ENCODE measurements at places on chromosomes 2 and 18. TPM values are rescaled to one million over a fixed set of nuclear protein-coding genes. Genes with fewer than 3 reads are reported as not detected.

Gene IL1F10
- total RNA-seq, result not detected

Gene DPYSL5
- 0.26 TPM for total RNA-seq

Gene TFPI
- total RNA-seq, result 45.6 TPM

Gene HS6ST1
- total RNA-seq, result 90.1 TPM

Gene CFLAR
- total RNA-seq, result 152 TPM

Gene CNRIP1
- total RNA-seq, result 21.6 TPM

Gene SERPINB4
- not detected for total RNA-seq

Gene CD8A
- total RNA-seq, result 11.3 TPM

Gene PSMA8
- total RNA-seq, result not detected

- DNase-seq, result no peak
Measured at GRCh38 chr18:4789506-4789905, 334.4 kb upstream of the DLGAP1 start.

DNA sequence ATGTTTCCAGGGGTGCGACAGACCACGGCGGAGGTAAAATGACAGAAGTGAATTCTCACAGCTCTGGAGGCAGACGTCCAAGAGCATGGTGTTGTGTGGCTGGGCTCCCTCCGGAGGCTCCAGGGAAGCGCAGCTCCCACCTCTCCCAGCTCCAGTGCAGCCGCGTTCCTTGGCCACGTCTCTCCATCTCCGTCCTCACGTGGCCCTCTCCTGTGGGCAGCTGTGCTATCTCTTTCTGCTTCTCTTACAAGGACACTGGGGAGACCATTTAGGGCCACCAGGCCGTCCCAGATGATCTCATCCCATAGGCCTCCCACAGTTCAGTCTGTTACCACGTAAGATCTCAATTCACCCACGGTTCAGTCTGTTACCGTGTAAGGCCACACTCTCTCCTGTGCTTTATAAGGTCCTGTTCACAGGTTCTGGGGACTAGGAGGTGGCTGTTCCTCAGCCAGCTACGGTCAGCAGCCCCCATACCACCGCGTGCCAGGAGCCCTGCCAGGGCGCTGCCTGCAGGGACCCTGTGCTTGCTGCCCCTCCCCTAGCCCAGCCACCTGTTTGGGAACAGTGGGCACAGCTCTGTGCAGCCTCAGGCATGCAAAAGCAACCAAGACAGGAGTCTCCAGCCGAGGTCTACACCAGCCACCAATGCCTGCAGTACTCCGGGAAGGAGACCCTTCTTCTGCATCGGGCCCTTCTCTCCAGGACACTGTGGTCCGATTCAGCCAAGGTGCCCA is 2.9 kb upstream of the MAB21L4 start:
- DNase-seq, result no peak

DNA sequence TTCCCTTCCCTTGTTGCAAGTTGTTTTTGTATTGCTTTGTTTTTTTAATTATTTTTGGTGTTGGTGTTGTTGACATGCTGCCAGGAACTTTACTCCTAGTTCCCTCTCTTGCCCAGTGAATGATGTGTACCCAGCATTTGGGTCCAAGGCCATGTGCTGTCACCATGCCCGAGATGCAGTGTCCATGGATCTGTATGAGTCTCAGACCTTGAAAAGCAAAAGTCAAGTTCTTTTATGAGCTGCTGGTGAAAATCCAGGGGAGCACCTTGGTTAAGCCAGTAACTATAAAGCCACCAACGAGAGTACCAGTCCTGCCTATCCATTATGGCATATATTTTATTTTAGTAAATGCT is 236.4 kb downstream of the BCL11A start:
- DNase-seq, result no peak

DNA sequence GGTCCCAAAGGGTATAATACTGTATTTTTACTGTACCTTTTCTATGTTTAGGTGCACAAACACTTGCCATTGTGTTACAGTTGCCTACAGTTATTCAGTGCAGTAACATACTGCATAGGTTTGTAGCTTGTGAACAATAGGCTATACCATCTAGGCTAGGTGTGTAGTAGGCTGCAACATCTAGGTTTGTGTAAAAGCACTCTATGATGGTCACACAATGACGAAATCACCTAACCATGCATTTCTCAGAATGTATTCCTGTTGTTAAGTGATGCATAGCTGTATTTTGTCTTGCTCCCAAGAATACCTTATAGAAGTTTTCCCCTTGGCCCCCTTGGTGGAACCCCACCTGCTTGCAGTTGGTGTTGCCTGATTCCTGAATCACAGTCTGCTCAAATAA is 29.3 kb upstream of the AGFG1 start:
- DNase-seq, result no peak

- no peak for DNase-seq
Measured at GRCh38 chr2:240921995-240922244, 15.8 kb downstream of the CROCC2 start.

DNA sequence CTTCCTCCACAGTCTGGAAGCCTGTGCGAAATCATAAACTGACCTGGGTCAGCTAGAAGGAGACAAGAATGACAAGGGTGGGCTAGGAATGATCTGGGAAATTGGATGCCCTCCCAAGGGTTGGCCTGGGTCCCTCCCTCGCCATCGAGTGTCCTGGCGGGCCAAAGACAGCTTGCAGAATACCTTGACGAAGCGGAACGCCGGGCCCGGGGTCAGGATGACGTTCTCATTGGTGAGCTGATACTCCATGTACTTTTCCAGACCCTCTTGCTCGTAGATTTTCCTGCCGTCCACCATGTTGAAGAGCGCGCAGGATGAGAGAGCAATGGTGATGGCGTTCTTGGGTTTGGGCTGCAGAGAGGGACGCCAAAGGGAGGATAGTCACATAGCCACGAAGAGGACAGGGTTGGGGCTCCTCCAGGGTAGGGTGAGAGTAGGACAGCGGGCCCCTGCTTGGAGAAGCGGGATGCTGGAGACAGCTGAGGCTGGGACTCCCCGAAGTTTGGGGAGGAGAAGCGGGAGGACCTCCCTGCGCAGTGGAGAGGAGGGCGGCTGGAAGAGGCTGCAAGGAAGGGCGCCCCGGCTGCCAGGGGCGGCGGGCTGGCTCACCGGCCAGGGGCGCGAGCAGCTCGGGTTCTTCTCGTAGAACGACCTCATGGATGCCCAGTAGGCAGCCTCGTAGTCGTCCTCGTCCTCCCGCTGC is 5.3 kb downstream of the NT5C1B start:
- no peak for DNase-seq

- DNase-seq, result no peak
Measured at GRCh38 chr2:205475416-205475768, 206.9 kb upstream of the NRP2 start.

GRCh38 chr2:182404092-182404491 is 22.7 kb downstream of the PDE1A start:
- no peak for DNase-seq

GRCh38 chr2:134499307-134499926 is 219.4 kb downstream of the TMEM163 start:
- no peak for DNase-seq

GRCh38 chr18:23108496-23108895 is 26.8 kb upstream of the CABLES1 start:
- no peak for DNase-seq

DNA sequence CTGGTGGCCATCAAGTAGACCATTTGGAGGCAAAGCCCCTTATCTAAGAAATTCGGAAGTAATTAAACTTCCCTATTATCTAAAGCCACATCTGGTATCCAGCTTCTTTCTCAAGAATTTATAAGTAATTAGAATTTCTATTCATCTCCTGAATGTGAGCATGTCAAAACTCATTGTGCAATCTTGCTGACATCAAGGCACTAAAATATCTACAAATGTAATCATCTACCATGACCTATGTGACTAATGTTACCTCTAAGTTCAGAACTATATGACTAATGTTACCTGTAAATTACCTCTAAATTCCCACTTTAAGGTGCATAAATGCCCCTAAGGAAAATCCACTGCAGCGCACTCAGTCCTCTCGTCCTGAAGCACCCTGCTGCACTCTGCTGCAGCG is 773.0 kb downstream of the CPS1 start:
- no peak for DNase-seq

GRCh38 chr2:56169521-56169920 is 14.3 kb upstream of the CCDC85A start:
- no peak for DNase-seq

- DNase-seq, result no peak
Measured at GRCh38 chr2:99399795-99400194, 62.6 kb downstream of the EIF5B start.

- DNase-seq, result peak; percentile 73
Measured at GRCh38 chr2:106816974-106817373, 69.0 kb downstream of the ST6GAL2 start.

- DNase-seq, result no peak
Measured at GRCh38 chr2:36481709-36482108, 116.3 kb downstream of the FEZ2 start.

- DNase-seq, result no peak
Measured at GRCh38 chr2:55763721-55764120, 70.1 kb upstream of the PNPT1 start.

GRCh38 chr2:176192351-176192750 is 3.9 kb downstream of the HOXD1 start:
- DNase-seq, result no peak

DNA sequence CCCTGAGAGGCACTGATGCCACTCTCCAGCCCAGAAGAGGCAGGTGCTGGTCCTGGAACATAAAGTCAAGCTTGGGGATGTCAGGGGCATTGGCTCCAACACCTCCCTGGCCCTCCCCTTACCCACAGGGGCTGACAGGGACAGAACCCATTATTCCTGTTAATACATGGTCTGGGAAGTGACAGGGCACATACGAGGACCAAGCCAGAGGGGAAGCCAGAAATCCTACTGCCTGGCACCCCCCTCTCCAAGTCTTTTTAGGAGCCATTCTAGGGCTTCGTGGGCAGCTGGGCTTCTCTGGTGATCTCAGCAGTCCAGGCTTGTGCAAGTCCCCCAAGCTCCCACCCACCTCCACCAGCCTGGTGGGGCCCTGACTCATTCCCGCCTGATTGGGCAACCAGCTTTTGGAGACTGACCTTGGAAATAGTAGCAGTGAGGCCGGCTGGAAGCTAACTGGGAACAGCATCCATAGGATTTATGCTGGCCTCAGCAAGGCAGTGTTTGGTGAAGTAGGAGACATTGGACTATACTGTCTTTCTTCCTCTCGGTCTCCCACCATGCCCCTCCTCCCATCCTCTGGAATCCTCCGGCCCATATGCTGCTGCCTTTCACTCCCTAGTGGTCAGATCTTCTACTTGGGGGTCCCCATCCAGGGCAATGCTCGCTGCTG is 86.4 kb upstream of the HK2 start:
- DNase-seq, result no peak

DNA sequence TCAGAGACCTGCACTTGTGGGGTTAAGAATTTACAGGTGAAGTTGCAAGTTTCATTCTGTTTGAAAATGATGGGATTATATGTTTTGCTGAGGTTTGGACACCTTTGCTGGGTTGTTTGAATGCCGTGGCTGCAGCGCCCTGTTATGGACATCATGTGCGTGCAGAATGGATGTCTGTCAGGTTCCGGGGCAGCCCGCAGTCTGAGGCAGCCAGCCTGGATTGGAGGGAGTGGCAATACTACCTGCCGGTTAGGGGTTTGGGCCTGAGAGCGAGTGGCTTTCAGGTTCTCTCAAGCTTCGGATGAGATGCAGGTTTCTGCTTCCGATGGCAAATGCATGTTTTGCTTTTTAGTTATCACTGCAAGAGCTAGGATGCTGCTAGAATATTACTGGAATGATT is 1.1 kb downstream of the CASP8 start:
- no peak for DNase-seq

DNA sequence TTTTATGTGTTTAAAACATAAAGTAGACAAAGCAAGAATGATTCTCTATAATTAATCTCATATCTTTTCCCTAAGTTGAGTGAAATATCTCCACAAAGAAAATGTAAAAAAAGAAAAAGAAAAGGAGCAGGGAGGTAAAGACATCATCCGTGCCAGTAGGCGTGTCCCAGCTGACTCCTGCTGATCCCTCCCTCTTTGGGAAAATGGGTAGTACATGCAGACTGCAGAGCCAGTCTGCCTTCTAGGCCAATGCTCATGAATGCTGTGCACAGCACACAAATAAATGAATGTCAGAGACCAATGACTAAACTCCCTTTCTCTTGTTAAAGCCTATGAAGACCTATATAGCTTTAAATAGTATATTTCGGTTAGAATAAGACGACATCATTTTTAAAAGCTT is 64.7 kb downstream of the RAPH1 start:
- DNase-seq, result no peak

DNA sequence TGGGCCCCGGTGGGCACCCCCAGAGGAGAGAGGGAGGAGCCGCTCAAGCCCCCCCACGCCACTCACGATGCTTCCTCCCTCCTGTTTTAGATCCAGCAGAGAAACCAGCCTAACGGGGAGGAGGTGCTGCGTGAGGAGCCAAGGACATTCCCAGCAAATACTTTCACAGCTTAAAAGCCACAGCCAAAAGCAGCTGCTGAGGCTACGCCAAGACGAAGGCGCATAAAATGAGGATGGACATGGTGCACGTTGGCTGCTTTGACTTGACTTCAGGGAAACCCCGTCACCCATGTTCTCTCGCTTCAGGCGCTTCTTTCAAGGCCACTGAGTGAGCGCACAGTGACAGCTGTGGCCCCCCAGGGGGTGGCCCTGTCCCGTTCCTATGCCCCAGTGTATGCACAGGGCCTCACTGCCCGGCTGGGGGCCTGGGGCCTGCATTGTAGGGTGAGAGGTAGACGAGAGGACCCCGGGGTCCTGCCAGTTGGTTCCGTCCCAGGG is 72.1 kb upstream of the PXDN start:
- DNase-seq, result peak; percentile 42

GRCh38 chr18:30743033-30743432 is 299.5 kb downstream of the DSC3 start:
- no peak for DNase-seq

Data from mucosa of gallbladder (tissue), 1 donor.